Right renal pelvis (tissue), 4 donors: ENCODE measurements at places on chromosomes 3 and 15. TPM values are rescaled to one million over a fixed set of nuclear protein-coding genes. Genes with fewer than 3 reads are reported as not detected.

CMTM8 gene
- polyA plus RNA-seq, result 12.7 TPM

DAZL gene
- 0.07 TPM for polyA plus RNA-seq

SERINC4 gene
- not detected for polyA plus RNA-seq

BCL2A1 gene
- polyA plus RNA-seq, result 0.22 TPM

ASB14 gene
- 0.47 TPM for polyA plus RNA-seq

MESP2 gene
- 0.80 TPM for polyA plus RNA-seq

WWTR1 gene
- polyA plus RNA-seq, result 107 TPM

FSIP1 gene
- 1.8 TPM for polyA plus RNA-seq

FAIM gene
- 33.6 TPM for polyA plus RNA-seq

GOLGA6B gene
- polyA plus RNA-seq, result 0.53 TPM

HYAL1 gene
- polyA plus RNA-seq, result 6.4 TPM

SLC51B gene
- 10.8 TPM for polyA plus RNA-seq

KIF15 gene
- 22.0 TPM for polyA plus RNA-seq

TNFSF10 gene
- polyA plus RNA-seq, result 38.7 TPM

DGKG gene
- polyA plus RNA-seq, result 0.51 TPM

FHIT gene
- 24.5 TPM for polyA plus RNA-seq

LHFPL4 gene
- not detected for polyA plus RNA-seq

CFAP100 gene
- polyA plus RNA-seq, result 1.6 TPM

DTX3L gene
- 16.0 TPM for polyA plus RNA-seq

EPHB3 gene
- polyA plus RNA-seq, result 29.0 TPM

VGLL3 gene
- 4.8 TPM for polyA plus RNA-seq

KNG1 gene
- polyA plus RNA-seq, result 146 TPM

TNIK gene
- 16.1 TPM for polyA plus RNA-seq

CXCR6 gene
- 0.22 TPM for polyA plus RNA-seq

IGSF10 gene
- polyA plus RNA-seq, result 2.2 TPM

CD200R1L gene
- not detected for polyA plus RNA-seq

IGSF11 gene
- polyA plus RNA-seq, result 4.5 TPM

TM4SF4 gene
- 1.9 TPM for polyA plus RNA-seq

ANKUB1 gene
- 0.17 TPM for polyA plus RNA-seq

IGDCC3 gene
- polyA plus RNA-seq, result 8.0 TPM

C3orf22 gene
- 0.06 TPM for polyA plus RNA-seq

FBN1 gene
- 109 TPM for polyA plus RNA-seq

FOXB1 gene
- 0.10 TPM for polyA plus RNA-seq

HIGD2B gene
- polyA plus RNA-seq, result not detected

CCNB2 gene
- 41.1 TPM for polyA plus RNA-seq

STX19 gene
- 0.29 TPM for polyA plus RNA-seq

RMDN3 gene
- polyA plus RNA-seq, result 43.9 TPM
